Chondrocyte (in vitro differentiated cells): ENCODE measurements at places on chromosomes 11 and 22.

DNA sequence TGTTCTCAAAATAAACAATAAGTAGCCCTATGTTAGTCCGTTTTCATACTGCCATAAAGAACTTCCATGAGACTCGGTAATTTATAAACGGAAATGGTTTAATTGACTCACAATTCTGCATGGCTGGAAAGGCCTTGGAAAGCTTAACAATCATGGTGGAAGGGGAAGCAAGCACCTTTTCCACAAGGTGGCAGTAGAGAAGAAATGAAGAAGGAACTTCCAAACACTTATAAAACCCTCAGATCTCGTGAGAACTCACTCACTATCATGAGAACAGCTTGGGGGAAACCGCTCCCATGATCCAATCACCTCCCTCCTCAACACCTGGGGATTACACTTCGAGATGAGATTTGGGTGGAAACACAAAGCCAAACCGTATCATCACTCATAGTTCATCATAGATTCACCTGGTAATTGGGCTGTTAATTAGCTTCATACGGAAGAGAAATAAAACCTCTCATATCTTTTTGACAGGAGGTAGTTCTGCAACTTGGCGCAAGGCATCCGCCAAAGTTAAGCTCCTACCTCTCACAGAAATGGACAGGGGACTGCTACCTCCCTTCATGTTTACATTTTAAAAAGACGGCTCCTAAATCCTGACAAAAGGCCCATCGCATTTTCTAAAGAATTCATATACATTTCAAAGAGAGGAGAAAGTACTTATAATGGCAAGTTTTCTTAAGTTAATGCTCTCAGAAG, 49.0 kb downstream of the MUC15 start:
- DNase-seq: no peak

GRCh38 chr11:34068111-34068510, 16.6 kb downstream of the CAPRIN1 start:
- no peak for DNase-seq

GRCh38 chr11:125433454-125434121, 62.5 kb downstream of the FEZ1 start:
- no peak for DNase-seq

GRCh38 chr11:120908461-120909181, 115.3 kb upstream of the TBCEL start:
- no peak for DNase-seq

DNA sequence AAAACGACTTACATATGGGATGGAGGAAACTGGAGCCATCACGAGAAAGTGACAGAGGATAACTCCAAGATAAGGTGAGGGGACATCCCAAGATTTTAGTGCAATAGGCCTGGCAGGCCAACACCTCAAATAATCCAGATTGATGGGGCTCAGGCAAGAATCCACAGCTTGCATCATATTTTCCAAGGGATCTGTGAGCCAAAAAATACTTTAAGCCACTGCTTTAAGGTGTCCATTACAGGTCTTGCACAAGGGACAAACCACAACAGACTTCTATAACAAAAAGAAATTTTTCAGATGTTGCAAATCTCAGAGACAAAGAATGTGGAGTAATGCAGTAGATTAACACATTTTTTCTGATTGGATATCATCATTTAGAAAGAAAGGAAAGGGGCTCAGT, 45.6 kb downstream of the DENND5A start:
- DNase-seq: no peak

GRCh38 chr11:131739243-131739882, 368.9 kb downstream of the NTM start:
- no peak for DNase-seq

DNA sequence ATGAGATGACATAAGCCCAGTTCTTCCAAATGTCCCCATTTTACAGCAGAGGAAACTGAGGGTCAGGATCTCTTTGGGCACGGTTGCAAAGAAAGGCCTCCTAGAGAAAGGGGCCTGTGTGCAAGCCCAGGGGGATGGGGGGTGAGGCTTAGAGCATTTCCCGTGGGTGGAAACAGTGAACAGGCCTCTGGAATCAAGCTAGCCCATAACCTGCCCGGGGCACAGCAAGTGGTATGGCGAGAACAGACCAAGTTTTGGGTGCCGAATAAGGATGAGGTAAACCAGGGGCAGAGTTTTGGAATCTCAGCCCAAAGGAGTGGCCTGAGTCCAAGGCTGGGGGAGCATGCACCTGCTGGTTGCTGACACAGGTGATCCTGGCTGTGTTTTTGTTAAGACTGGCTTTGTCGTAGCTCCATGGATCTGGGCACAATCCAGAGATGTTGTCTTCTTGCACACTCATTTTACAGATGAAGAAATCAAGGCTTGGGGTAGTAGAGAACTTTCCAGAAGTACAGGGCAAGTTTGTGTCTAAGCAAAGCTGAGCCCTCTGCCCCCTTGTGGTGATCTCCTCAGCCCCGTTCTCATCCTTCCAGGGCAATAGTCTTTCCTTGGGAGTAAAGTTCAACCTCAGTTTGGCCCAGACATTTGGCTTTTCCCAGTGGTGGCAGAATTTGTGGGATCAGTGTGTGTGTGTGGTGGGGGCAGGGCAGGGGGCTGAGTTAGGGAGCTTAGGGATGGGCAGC, 53.5 kb upstream of the MYEOV start:
- DNase-seq: no peak

- no peak for DNase-seq
Measured at GRCh38 chr22:24697621-24698082, 76.9 kb downstream of the PIWIL3 start.

- no peak for DNase-seq
Measured at GRCh38 chr11:45097721-45098493, 48.5 kb upstream of the PRDM11 start.

GRCh38 chr11:27541790-27542189, 35.2 kb upstream of the LIN7C start:
- DNase-seq: no peak
